Fibroblast of skin of left biceps (primary cell): ENCODE measurements at places on chromosomes 5 and 9.

DNA sequence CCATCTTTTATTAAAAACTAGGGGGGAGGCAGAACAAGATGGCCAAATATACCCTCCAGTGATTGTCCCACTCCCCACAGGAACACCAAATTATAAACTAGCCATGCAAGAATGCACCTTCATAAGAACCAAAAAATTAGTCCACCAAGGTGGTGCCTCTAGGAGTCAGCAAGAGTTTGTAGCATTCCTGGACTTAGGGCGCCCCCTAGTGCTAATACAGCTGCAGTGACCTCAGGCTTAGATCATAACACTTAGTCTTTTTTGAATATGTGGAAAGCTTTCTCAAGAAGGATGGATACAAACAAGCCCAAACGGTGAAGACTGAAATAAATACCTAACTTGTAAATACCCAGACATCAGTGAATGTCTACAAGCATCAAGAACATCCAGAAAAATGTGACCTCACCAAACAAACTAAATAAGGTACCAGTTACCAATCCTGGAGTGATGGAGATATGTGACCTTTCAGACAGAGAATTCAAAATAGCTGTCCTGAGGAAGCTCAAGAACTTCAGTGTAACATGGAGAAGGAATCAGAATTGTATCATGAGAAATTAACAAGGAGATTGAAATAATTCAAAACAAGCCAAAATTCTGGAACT, 19.3 kb downstream of the PPIP5K2 start:
- DNase-seq, result peak; percentile 26

- DNase-seq, result no peak
These were observed 39.7 kb upstream of the TJP2 start for GRCh38 chr9:69134412-69134811.

GRCh38 chr9:97747201-97747965, 50.2 kb upstream of the XPA start:
- DNase-seq, result no peak

GRCh38 chr9:72312386-72312987, 52.5 kb downstream of the ZFAND5 start:
- no peak for DNase-seq

DNA sequence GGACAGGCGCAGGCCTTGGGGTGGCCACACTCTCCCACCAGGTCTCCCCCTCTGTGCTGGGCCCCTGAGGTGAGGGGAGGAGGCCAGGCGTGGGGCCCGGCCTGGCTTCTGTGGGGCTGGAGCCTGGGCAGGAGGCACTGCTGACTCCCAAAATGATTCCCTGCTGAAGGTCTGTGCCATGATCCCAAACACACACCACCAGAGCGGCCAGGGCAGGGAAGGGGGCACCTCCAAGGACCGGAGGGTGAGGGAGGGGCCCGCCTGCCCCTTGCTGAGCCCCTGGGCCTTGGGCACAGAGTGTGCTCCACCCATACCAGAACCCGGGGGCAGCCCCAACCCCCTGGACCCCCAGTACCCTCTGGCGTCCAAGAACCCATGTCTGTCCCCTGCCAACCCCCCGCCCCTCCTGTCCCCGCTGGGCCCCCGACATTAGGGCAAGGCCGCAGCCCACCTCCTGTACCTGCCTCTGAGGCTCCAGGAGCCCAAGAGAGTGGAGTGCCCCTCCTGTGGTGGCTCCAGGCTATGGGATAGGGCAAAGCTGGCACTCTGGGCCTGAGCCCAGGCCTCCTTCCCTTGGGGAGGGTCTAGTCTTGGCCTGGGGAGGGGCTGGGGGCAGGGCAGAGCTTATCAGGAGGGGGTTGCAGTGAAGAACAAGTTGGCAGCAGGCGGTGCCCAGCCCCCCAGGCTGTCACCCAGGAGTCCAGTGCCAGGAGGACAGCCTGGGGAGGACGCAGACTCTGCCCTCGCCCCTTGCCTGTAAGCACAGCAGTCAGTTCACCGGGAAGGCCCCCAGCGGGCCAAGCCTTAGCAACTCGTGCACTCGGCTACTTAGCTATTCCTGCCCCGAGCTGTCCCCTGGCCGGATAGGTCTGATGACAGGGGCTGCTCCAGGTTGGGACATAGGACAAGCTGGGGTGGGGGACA, 2.6 kb upstream of the EGFL7 start:
- DNase-seq, result no peak

DNA sequence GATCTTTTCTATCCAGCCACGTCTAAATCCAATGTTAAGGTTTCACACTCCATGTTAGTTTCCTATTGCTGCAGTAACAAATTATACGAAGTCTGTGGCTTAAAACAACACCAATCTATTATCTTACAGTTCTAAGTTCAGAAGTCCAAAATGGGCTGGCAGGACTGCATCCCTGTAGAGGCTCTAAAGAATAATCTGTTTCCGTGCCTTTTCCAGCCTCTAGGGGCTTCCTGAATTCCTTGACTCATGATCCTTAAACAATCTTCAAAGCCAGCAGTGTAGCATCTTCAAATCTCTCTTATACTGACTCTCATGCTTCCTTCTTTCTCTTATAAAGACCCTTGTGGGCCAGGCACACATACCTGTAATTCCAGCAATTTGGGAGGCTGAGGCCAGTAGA, 6.8 kb downstream of the PLGRKT start:
- DNase-seq, result no peak

GRCh38 chr5:23103566-23103965, 250.4 kb upstream of the CDH12 start:
- DNase-seq, result no peak

DNA sequence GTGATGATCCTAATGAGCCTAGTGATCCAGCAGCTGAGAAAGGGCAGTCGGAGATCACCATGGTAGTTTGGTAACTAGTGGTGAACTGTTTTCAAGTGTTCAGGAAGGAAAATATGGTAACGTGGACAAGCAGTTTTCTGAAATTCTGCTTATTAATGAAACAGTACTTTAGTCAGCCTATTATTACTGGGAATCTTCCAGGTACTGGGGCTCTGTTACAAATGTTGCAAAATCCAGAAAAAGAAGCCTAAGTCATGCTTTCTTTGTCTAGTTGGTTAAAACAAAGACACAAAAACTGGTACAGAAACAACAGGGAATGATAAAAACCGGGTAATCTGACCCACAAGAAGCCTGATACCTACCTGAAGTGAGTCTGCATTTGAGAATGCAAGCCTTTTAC, 18.2 kb downstream of the TTC23L start:
- no peak for DNase-seq
